Omental fat pad (tissue), 4 donors: ENCODE measurements at places on chromosomes 12 and 14.

GRCh38 chr14:103537175-103537990 is 8.4 kb downstream of the TRMT61A start:
- no peak for DNase-seq

- DNase-seq, result no peak
These were observed 176.1 kb downstream of the KTN1 start for GRCh38 chr14:55756078-55756477.

GRCh38 chr14:96735526-96735925 is 61.7 kb upstream of the VRK1 start:
- DNase-seq, result no peak

- no peak for DNase-seq
These were observed 6.6 kb downstream of the RAN start for GRCh38 chr12:130878193-130879185.

GRCh38 chr12:54603173-54603814 is 14.8 kb upstream of the PPP1R1A start:
- DNase-seq, result no peak

- DNase-seq, result no peak
These were observed 433.0 kb downstream of the LRIG3 start for GRCh38 chr12:58487255-58487654.

DNA sequence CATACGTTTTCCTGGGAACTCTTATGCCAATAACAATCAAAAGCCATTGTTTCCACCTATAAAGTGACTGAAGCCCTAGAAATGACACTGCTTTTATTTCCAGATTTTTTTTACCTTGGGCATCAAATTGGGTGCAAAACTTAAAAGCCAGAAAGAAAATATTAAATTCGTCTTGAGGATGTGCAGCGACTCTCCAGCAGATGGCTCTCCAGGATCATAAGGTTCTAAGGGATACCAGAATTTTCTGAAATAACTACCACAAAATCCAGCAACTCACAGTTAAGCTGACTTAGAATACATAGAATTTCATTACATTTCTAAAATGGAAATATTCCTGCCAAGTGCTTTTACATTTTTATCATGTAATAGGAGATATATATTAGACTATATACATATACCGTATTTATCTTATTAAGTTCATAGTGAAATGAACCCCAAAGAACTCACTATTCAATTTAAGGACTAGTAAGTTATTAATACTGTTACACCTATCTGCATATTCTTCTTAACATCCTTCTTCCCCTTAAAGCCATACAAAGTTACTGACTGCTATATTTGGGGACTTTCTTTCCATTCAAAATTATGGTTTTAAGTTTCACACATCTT is 44.0 kb downstream of the ARMH4 start:
- no peak for DNase-seq

- no peak for DNase-seq
These were observed 118.7 kb upstream of the TMCC3 start for GRCh38 chr12:94769047-94769420.

- no peak for DNase-seq
These were observed 714.1 kb downstream of the FSCB start for GRCh38 chr14:43792980-43793379.

DNA sequence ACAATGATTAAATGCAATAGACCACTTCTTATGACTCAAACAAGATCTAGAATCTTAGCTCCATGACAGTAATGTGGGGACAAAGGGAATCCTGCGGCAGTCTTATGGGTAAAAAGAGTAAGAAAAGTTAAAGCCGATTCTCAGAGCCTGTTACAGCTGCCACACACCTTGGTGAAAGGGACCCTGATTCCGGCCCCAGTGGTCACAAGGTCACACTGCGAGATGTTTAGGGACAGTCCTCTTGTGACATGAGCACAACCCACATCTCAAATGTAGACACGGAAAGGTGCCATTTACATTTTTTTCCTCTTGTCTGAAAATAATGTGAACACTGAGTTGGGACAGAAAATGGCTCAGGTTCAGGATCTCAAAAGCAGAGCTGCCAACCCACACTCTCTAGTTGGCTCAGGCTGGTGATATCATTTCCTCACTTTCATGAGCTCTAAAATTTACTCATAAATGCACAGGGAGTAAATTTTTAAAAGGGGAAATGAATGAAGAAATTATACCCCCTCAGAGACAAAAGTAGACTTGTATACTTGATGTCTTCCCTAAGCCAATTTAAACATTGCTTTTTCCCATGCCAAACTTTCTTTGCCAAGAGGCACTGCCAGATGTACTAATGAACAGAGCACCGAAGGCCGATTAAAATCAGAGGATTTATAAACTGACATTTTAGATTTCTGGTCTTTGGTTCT is 113.1 kb upstream of the OVCH1 start:
- no peak for DNase-seq

DNA sequence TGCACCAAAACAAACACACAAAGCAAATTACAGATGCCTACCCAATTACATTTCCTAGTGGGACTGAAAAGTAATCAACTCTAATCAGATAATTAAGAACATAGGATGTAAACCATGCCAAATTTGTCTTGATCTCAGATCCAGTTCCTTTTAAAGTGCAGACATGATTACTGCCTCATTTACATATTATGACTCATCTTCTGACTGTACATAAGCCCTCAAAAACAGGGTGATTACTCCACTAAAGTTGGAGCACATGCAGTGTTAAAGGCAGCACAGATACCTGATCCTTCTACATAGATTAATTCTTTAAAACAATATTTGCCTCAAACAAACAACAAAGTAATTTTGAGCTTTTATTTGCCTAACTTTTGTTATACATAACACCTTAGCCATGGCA is 337.2 kb downstream of the RPS29 start:
- no peak for DNase-seq

DNA sequence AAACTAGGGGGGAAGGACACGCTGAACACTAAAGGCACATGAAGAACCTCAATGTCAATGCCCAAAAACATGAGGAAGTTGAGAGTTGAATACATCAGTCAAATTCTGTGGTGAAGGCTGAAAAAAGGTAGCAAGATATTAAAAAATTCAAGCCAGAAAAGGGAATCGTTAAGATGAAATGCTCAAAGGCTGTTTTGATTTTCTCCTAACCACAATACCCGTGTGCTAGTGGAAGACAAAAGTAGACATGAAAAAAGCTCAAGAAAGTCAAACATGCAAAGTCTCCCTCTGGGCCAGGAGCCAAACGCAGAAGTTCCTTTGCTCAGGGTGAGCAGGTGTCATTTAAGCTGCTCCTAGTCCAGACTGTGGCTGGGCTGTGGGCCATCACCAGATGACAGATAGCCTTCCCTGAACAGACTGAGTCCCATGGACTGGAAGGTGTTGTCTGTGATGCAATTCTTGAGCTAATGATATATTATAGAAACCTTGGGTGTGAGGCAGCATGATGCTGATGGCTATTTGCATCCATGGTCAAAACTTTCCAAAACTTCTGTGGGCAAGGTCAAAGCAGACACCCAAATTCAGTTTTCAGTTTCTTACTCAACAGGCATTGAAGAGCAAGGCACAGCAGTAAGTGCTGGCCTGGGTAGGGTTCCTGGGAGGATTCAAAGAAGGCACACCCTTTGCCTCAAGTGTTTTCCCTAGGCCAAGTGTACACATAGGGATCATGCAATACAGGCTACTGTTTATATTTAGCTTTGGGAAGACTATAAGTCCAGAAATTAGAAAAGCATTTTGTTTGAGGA is 81.6 kb downstream of the MYRFL start:
- DNase-seq, result no peak

DNA sequence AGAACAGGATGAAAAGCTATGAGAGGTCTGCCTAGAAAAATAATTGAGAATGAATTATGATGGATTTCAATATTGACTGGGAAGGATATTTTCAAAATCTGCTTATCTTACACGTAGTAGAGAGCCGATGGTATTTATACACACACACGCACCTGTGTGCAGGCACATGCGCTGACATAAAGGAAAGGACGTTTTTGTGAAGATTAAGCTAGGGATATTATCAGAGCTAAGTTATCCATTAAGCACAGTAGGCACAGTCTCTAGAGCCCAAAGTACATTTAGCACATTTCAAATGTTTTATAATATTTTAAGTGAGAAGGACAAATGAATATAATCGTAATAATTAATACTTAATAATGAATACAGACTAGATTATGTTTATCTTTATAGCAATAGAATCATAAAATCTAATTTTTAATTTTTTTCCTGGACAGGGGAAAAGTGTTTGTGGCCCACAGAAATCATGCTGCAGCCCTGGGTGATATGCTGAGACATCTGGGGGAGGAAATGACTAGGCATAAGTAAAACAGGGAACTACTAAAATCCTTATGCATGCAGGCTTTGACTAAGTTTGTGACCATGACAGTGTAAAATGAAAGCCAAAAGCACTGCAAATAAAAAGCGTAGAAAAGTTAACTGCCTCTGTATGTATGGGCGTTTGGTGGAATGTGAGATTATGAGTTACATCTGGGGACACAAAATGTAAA is 146.1 kb downstream of the KITLG start:
- no peak for DNase-seq

DNA sequence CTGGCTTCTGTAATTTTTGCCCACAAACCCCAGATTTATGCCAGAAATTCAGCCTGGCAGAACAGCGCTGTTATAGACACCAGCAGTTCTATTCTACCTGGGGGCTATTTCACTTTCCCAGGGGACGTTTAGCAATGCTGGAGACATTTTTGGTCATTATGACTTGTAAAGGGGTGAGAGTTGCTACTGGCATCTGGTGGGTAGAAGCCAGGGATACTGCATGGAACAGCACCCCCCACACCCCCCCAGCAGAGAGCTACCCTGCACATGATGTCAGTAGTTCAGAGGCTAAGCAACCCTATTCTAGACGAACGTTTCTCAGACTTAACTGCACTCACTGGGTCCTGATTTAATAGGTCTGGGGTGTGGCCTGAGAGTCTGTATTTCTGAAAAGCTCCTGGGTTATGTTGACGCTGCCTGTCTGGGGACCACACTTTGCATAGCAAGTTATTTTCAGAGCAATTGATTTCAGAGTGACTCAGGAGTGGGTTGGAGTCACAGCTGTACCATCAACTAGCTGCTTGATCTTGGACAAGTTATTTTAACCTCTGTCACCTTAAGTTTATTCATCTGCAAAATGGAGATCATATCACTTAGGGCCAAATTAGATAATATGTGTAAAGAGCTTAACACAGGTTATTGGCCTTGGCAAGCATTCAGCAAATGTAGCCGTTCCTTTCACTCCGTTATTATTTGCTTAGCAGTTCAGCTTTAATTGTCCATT is 48.5 kb downstream of the CHST11 start:
- DNase-seq, result no peak

DNA sequence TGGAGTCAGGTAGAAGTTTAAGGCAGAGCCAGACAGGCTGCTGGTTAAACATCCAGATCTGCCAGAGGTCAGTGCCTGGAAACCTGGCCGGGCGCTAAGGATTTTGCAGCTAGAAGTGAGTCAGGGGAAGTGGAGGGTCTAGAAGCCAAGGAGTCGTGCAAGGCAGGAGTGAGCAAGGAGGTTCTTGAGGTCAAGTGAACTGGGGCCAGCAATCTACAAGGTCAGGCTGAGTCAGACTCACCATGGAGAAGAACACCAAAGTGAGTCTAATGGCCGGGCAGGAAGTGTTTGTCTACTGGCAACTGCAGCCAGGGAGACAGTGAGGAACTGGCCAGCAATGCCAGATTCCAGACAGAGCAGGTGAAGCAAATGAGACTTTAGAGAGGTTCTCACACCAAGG is 628.2 kb downstream of the ETNK1 start:
- no peak for DNase-seq

- no peak for DNase-seq
These were observed 9.5 kb downstream of the NDRG2 start for GRCh38 chr14:21015312-21015711.

GRCh38 chr14:85824526-85824925 is 294.6 kb downstream of the FLRT2 start:
- no peak for DNase-seq

DNA sequence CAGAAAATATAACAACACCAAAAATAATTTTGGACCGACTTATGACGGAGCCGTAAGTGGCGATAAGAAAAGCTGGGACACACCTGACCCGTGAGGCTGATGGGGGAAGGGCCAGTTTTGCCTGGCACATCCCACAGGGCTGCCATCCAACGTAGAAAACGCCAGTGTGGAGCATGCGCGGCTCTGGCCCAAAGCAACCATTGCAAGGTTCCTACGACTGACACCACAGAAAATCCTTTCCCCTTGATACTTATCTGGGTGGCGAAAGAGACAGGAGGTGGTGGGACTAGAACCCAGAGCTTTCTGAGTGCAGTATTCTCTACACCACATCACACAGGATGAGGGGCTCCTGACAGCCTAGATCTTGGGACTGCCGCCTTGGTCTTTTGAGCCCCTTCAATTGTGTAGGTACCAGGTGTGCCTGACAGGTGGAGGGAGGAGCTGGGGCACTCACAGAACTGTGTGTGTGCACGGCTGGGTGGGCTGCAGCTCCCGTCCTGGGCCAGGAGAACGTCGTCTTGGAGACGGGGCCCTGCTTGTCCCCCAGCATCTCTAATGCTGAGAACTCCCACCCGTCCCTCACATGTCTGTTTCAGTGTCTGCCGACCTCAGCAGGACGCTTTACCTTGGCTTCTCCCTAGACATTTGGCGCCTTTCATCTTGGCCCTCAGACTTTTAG is 17.4 kb upstream of the CACNA2D4 start:
- DNase-seq, result no peak

- no peak for DNase-seq
These were observed 200.7 kb upstream of the FOXN3 start for GRCh38 chr14:89617481-89618329.

DNA sequence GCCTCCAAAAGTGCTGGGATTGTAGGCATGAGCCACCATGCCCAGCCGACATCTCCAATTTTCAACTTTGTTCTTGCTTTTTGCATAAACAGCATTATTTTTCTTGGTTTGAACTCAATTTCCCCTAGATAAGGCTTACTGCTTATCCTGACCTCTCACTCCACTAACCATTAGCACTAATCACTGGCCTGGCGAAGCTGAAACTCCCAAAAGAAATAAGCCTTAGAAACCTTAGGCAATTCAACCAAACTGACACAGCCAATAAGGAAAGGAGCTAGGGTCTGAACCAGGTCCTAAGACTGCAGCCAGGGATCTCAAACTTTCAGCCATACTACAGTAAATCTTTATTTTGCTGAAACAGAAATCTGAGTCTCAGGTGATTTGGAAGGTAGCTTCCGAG is 448.0 kb downstream of the RMST start:
- no peak for DNase-seq

DNA sequence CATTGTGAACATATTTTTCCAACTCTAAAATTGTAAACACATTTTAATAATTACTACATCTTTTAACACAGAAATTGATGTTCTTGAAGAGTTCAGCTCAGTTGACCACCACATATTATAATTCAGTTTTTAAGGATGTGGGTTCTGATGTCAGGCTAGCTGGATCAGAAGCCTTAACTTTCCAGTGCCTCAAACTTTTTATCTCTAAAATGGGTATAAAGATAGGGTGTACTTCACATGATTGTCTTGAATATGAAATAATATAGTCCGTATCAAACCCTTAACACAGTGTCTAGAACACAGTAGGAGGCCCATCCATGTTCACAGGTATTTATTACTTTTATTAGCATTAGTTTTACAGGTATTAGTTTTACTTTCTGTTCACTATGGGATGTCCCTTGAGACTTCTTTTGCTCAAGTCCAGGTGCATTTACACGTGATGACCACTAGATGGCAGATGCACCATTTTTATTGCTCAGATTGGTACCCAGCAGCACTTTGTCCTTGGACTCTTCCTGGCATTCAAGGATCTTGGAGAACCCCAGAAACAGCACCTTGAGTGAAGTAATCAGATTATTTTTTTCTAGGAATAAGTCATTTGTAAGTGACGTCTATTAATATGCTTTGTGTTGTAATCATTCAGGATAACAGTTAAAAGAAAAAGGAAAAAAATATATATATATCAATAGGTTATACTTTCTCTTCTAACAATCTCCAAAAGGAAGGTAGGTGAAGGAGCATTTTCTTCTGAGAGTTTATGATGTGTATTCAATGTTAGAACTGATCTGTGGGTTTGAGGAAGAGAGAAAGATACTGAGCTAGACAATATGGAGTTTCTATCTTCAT is 580.2 kb downstream of the ETNK1 start:
- no peak for DNase-seq
